Astrocyte of the cerebellum (primary cell): ENCODE measurements at places on chromosomes 5 and 9.

DNA sequence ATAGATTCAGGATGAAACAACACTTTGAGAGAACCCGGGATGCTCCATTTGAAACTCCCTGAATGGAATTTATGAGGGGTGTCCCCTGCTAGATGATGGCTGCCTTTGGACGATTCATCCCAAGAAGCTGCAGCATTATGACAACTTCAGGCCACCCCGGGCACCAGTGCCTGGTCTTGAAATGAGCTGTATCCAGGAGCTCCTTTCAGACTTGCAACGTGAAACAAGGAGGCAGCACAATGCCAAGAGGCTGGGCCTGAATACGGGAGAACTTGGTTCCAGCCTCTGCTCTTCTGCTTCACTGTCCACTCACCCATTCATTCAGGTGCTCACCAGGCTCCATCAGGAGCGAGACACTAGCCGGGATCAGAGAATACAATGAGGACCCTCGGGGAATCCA lies 78.3 kb downstream of the STK10 start:
- DNase-seq = no peak

- DNase-seq = no peak
These were observed 431.0 kb upstream of the TLE4 start for GRCh38 chr9:79140751-79141150.

- DNase-seq = no peak
These were observed 24.1 kb downstream of the QRFP start for GRCh38 chr9:130872508-130872907.

DNA sequence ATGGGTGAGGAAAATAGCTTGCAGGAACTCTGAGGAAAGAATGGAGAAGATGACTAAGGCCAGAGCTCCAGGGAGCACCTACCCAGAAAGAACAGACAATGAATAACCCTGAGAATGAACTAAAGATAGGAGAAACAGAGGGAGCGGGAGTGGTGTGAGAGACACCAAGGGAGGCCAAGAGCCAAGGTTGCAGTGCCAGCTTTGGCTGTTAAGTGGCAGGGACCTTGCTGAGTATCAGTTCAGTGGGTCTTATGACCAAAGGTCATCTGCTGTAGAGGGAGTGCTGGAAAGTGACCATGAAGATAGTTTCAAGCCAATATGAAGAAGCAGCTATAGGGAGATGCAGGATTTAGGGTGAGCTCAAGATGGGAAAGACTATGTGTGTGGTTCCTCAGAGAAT lies 16.7 kb downstream of the P4HA2 start:
- DNase-seq = no peak

GRCh38 chr9:128731093-128731492 lies 7.2 kb upstream of the ZDHHC12 start:
- DNase-seq = no peak

- no peak for DNase-seq
These were observed 101.5 kb downstream of the SEMA5A start for GRCh38 chr5:9444346-9444745.

GRCh38 chr9:116812231-116813030 lies 125.3 kb downstream of the TRIM32 start:
- DNase-seq = no peak

DNA sequence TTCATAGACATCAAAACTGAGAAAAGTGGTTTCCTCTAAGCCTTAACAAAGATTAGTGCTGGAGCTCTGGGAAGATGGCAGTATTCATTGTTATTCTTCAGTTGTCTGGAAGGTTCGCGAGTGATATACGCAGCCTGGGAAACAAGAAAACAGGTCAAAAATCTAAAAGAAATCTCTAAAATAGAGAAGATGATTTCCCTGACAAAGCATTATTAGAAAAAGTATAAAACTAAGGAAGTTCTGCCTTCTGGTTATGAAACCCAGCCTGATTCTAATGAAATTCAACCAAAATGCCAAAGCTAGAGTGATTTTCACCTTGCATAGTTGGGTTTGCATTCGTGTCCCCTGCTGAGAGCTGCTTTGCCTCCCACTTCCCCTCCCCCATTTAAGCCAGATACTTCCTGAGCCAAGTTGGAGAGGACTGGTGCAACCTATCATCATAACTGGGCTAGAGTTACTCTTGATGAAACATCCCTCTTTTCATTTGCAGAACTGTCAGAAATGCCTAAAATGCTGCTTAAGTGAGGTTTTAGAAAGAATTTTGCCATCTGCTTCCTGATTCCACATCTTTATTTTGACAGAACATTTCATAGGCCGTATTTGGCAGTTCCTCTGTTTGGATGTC lies 48.4 kb downstream of the NDFIP1 start:
- no peak for DNase-seq

- DNase-seq = no peak
These were observed 952 bp upstream of the AMACR start for GRCh38 chr5:34008802-34009201.

DNA sequence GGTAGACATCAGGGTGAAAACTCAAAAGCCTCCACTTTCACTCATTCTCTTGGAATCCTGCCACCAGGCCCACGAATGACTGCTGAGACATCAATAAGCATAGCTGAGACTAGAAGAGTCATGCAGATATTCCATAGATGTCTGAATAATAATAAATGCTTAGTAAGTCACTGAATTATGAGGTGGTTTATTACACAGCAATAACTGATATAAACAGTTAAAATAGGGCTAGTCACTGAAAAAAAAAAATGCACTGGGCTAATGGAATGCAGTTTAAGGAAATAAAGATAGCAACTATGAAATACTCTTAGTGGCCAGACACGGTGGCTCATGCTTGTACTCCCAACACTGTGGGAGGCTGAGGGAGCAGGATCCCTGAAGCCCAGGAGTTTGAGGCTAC lies 262.8 kb upstream of the CDH6 start:
- no peak for DNase-seq

DNA sequence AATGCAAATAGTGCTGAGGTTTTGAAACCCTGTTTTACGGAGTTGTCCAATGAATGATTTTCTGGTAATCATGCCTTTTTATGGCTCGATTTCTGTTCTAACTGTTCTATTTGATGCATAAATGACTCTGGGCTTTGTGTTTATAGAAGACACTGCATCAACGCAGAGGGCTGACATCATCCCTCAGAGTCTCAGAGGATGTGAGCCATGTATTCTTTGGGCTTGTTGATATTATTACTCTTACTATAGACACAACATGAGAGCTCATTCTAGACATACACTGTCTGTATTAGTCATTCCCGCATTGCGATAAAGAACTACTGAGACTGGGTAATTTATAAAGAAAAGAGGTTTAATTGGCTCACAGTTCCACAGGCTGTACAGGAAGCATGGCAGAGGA lies 31.6 kb downstream of the CDH6 start:
- DNase-seq = peak; percentile 4

DNA sequence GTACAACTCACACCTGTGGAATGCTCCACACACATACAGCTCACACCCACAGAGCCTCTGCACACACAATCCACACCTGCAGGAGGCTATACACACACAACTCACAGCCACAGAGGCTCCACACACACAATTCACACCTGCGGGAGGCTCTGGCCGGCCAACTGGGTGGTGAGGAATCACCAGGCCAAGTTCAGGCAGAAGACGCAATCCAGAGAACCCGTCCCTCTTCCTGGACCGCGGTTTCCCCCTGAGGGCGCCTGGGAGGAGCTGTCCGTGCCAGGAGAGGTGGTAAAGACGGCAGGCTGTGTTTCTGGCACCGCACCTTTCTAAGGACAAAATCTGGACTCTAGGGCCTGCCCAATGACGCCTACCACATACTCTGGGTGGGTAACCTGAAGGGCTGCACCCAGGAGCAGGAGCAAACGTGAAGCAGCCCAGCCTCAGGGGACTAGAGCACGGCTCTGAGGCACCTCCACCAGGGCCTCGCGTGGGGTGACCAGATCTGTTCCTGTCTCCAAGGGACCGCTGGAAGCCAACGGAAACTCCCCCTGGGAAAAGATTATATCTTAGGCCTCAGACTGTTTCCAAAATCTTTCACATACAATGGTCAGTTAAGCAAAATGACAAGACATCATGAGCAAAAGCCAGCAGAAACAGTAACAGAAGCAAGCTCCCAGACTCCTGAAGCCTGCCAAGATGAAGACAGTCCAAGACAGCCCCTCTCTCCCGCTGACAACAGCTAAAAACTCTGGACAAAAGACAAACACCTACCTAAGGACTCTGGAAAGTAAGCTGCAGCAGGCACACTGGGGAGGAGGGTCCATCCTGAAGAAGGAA lies 16.9 kb downstream of the CAMSAP1 start:
- no peak for DNase-seq

DNA sequence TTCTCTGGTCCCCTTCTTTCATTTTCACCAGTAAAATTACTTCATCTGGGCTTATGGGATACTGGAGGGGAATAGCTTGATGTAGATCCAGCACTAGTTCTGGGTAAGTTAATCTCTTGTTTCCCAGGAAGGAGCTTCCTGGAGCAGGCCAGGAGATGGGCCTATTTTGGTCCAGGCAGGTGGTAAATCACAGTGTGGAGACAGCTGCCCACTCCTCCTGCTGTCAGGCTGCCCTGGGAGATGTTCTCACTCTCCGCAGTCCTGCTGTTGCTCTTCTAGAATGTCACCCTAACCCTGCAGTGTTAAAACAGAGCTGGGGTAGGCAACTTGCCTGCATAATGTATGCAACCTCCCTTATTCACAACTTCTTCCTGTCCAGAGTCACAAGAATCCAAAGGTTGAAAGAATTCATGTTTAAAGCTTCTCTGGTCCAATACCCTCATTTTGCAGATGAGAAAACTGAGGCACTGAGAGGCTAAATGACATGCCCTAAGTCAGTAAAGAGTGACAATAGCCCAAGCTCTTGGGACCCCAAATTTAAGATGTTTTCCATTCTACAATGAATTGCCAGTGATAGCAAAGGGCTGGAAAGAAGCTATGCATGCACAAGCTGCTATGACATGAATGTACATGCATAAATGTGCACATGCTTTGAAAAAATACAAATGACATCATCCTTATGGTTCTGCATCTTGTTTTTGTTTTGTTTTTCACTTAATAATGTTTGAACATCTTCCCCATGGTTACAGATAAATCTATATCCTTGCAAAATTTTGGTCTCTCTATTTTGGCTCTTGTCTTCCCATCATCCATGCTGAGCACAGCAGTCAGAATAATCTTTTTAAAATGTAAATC lies 71.8 kb upstream of the ADRA1B start:
- DNase-seq = no peak

DNA sequence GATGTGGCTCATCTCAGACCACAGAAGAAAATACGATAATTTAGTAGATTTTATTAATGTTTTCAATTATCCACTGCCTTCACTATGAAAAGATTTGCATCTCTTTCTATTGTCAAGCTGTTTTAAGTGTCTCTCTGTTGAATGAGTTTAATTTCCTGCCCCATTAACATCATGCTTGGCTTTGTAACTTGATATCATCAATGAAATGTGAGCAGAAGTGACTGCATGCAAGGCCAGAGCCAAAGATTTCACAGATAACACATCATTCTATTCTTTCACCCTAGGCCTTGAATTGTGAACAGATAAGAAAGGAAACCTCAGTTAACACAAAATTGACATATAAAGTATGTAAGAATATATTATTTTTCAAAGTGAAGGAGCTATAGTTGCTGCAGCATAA lies 986.4 kb upstream of the CDH18 start:
- no peak for DNase-seq

DNA sequence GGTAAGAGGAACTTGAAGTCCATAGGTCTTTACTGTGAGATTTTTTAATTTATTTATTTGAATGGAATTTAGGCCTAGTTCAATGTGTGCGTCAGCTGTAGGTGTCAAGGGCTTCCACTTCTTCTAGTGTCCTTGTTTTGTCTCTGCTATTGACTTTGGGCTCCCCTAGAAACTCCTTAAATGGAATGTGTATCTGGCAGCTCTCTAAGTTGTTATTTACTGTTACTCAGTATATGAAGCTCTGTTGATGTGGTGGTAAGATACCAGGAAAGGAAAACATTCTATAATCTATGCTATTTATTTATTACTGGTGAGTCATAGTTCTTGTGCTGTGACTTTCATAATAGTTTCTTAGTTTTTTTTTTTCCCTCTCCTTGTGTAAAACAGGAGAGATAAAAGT lies 97.1 kb downstream of the GABRA1 start:
- no peak for DNase-seq

GRCh38 chr5:171142617-171143016 lies 166.4 kb upstream of the TLX3 start:
- no peak for DNase-seq

DNA sequence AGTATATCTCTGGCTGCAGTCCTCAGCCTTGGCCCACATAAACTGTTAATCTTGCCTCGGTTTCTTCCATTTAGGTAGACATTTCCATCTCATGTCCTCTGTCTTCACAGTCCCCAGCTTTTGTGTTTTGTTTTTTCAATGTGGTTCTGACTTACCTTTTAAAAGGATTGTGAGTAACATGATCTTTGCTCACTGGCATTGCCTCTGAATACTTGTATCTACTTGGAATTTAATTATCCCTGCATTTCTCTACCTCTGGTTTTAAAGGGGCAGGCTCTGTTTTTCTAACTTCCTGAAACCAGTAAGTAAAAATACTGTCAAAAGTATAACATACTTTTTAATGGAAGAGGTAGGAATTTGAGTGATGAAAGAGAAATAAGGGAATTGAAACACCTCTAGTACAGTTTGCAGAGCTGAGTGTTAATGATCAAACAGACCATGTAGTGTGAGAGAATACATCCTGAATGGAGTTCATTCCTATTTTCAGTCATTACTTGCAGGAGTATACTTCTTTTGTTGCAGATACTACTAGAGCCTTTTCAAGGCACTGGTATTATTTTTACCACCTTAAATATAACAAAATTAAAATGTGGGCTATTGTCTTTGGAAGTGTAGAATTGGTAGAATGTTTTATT lies 62.6 kb downstream of the MTREX start:
- DNase-seq = no peak

DNA sequence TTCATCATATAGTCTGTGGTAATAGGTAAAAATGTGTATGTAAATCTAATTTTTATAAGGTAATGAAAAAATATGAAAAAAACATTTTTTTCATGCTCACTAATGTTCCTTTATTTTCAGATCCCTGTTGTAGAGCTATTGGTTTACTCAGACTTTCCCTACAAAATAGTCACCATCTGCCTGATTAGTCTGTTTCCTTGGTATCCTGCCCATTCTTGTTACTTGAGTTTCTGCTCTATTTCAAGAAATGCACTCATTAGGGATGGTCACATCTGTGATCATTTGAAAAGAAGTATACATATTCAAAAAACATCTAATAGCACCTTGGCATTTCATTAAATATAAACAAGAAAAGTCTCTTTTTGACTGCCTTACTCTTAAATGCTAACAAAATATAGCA lies 21.6 kb upstream of the RASA1 start:
- DNase-seq = no peak

- no peak for DNase-seq
These were observed 74.1 kb upstream of the PIK3R1 start for GRCh38 chr5:68141494-68141893.

- DNase-seq = peak; percentile 20
These were observed 168.0 kb downstream of the TAF11L14 start for GRCh38 chr5:17802256-17802655.
